Erythroblast (primary cell): ENCODE measurements at places on chromosomes 3 and 15.

- no peak for DNase-seq
Measured at GRCh38 chr3:29167180-29167579, 113.7 kb upstream of the RBMS3 start.

DNA sequence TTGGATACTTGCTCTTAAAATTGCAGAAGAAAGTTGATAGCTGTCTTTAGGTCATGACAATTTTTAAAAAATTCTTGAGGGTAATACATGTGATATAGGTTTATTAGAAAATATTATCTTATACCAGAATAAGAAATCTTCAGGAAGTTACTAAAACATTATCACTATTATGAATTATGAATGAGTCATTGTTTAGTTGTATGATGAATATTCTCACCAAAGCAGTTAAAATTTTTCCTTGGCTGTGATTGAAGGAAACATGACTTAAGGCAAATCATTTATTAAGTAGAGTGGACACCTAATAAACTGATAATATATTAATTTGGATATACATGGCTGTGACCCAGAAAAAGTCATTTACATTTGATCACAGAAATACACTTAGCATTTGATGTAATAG is 30.1 kb downstream of the APPL1 start:
- no peak for DNase-seq

DNA sequence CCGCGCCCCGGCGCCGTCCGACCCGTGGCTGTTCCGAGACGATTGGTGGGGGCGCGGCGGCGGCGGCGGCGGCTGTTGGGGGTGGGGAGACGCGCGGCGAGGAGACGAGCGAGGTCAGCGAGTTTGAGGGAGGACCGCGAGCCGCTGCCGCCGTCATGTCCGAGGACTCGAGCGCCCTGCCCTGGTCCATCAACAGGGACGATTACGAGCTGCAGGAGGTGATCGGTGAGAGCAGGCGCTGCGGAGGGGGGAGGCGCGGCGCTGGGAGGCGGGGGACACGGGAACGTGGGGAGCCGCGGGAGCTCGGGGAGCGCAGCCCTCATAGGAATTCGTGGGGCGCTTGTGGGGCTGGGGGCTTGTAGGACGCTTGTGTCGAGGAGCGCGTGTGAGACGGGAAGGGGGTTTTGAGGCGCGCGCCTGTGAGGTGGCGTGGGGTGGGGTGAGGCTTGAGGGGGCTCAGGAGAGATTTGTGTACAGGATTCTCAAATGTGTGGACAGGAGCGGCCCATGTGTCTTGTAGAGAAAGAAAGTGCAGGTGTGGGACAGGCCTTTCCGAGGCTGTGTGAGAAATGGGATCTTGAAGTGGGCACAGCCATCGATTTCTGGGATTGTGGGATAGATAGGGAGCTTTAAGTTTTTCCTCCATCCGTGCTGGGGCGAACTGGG is 518 bp downstream of the OXSR1 start:
- DNase-seq = no peak

DNA sequence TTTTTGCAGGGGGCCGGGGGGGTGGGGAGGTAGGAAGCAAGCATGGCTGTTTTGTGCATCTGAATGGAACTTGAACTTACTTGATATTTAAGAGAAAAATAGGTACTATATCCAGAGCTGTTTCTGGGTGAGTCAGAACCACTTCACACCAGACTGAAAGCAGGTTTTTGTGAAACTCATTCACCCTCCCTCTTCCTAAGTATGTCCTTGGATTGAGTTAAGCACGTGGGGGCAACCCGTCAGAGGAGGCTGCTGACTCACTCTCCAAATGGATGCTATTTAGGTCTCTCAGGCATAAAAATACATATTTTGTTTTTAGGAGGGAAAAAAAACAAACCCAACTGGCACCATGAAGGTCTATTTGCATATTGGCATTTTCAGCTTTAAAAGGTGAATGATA is 270.3 kb downstream of the RYR3 start:
- DNase-seq = no peak

DNA sequence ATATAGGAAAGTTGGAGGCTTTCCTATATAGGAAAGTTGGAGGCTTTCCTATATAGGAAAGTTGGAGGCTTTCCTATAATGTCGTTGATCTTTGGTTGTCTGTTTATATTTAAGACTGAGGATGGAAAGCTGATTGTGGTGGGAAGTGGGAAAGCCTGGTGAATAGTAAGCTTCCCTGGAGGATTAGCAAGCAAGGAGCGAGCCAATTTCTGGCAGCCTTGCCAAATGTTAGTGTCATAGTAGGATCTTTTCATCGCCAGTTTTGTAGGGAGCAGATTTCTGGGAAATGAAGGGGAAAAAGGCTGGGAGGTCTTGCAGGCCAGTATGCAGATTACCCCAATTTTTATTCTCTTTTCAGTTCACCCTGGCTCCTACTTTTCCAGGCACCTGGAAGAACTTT is 39.9 kb upstream of the CCNL1 start:
- DNase-seq = no peak

DNA sequence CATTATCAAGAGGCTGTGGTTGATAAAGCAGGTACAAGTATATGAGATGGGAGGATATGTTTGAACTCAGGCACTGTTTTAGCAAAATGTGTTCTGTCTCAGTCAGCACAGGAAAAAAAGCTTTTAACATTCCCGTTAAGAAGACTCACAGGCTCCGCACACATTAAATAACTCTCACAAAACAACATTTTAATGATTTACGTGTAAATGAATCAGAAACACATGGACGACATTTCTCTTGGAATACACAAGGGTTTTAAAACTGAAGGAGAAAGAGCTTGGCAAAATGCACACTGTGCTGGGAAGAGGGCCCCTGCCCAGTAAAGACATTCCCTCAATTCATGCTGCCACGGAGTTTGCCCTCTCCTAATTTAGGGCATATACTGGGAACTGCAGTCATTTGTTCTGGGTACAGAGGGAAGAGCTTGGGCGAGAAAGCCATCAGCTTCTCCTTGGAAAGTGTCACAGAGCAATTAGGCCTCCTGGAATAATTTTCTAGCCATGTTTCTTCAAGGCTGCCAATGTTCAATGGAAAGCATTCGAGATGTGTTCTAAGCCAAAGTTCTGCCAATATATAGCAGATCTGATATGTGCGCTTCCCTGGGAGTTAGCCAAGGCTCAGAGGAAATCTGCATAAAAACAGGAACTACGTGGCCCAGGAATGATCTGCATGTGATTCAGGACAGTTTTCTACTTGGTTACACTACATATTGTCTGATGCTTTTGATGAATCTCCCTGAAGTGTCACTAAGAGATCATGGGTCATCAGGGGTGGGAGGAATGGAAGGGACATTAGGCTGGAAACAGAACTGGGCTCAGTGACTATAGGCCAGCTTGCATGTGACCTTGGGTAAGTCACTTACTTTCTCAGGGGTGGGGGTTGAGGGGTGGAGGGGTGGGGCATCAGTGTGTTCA is 2.2 kb upstream of the MASP1 start:
- no peak for DNase-seq

DNA sequence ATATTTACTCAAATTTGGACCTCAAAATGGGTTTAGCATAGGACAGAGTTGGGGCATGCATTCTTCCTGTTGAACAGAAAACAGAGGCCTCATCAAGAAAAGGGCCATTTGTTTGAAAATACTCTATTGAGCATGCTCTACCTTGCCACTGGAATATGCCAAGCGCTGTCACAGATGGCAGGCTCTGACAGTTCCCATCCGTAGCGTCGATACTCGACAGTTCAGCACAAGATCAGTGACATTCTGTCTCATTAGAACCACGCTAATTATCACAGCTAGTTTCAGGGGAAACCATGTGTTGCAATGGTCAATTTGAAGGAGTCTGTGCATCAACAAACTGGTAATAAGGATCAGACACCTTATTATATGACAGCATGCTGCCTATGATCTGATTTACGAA is 54.5 kb downstream of the SATB1 start:
- DNase-seq = no peak

- DNase-seq = no peak
Measured at GRCh38 chr3:33729993-33730392, 11.9 kb upstream of the CLASP2 start.

- DNase-seq = peak; percentile 14
Measured at GRCh38 chr3:123194552-123194951, 7.2 kb upstream of the SEC22A start.

- DNase-seq = no peak
Measured at GRCh38 chr3:149442851-149443544, 31.5 kb upstream of the TM4SF4 start.

- DNase-seq = peak; percentile 81
Measured at GRCh38 chr15:40421246-40422157, 15.9 kb downstream of the IVD start.

GRCh38 chr15:70133296-70133695 is 35.6 kb upstream of the TLE3 start:
- no peak for DNase-seq

DNA sequence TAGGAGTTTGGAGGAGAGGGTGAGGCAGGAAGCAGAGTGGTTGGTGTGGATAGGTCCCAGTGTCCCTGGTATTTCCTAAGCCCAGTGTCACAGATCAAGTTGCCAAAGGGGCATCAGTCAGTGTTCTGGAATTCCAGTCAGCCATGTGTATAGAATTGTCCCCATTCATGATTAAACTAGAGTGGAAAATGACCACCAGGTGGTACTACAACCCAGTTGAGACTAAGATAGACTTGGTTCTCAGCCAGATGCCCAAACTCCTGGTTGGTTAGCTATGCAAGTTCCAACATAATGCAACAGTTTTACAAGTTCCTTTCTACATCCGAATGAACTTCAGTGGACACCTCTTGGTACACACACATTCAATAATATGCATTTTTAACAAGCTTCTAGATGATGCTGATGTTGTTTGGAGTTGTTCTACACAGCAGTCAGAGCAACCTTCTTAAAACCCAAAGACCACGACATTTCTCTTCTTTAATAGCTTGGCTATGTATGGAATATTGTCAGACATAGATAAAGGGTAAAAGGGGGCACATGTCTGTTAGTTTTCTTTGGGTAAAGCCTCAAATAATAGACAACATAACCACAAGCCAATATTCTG is 8.4 kb upstream of the ATR start:
- DNase-seq = peak; percentile 66

- no peak for DNase-seq
Measured at GRCh38 chr3:60276615-60277014, 974.6 kb downstream of the FHIT start.

- DNase-seq = no peak
Measured at GRCh38 chr3:14577897-14578296, 37.8 kb upstream of the GRIP2 start.

DNA sequence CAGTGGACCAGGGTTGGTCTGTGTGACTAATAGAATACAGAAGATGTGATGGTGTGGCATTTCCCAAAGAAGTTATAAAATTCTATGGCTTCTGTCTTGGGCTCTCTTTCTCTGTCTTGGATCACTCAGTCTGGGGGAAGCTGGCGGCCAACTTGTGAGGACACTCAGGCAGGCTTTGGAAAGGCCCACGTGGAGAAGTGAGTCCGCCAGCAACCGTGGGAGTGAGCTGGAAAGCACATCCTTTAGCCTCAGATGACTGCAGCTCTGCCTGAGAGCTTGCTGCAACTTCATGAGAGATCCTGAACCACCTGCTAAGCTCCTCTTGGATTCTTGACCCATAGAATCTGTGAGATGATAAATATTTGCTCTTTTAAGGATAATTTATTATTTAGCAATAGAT is 72.0 kb upstream of the RASGRP1 start:
- no peak for DNase-seq

GRCh38 chr3:24343084-24343783 is 151.4 kb downstream of the THRB start:
- no peak for DNase-seq

DNA sequence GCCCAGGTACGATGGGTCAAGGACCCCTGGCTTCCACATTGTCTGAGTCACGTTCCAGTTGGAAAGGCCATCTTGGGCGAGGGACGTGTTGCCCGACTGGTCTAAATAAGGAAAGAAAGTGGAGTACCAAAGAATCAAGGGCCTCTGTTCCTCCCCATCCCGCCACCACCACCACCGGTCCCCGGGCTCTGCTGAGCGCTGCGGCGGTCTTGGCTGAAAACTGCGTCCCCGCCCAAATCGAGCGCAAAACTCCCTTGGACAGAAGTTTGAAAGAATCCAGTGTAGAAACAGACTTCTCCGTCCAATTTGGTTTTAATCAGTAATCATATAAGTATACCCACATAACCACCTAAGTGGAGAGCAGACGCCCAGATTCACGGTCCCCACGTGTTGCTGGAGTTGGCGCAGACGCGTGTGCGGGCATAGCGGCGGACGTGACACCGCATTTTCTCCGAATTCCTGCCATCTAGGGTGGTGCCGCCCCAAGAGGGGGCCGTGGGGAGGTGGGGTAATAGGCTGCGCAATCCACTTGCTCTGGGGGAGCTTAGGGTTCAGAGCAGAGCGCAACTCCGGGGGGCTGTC is 243.8 kb upstream of the TOPAZ1 start:
- DNase-seq = no peak

DNA sequence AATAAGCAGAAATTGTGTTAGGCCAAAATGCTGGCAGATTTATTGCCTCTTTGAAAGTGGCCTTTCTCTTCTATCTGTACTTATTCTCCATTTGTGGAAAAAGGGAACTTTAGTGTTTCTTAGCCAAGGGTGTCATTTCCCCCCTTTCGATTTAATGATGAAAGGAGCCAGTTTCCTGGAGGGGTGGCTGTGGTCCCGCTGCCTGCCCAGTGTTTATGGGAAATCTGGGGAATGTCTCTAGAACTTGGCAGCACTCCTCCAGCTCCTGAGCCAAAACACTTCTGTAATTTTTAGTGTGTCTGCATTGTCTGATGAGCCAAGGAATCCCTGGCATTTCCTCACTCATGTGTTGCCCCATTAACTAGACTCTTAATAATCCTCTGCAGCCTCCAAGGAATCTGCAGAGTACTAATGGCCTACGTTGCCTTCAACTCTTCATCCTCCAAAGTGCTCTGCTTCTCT is 448.8 kb downstream of the GRM7 start:
- no peak for DNase-seq

- peak; percentile 60 for DNase-seq
Measured at GRCh38 chr3:125594581-125595011, 701 bp downstream of the OSBPL11 start.

- no peak for DNase-seq
Measured at GRCh38 chr15:53835309-53835708, 75.8 kb upstream of the WDR72 start.

DNA sequence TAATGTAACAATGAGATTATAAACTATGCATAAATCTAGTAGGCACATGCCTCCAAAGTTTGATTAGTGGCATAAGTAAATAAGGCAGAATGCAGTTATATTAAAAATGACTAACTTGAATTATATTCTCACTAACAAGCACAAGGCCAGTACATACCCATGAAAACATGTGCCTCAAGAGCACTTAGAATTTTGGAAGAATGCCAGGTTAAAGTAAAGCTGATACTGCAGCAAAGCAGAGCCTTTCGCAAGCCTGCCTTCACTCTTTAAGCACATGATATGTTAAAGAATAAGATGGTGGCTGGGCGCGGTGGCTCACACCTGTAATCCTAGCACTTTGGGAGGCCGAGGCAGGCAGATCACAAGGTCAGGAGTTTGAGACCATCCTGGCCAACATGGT is 49.0 kb downstream of the KBTBD12 start:
- peak; percentile 5 for DNase-seq

DNA sequence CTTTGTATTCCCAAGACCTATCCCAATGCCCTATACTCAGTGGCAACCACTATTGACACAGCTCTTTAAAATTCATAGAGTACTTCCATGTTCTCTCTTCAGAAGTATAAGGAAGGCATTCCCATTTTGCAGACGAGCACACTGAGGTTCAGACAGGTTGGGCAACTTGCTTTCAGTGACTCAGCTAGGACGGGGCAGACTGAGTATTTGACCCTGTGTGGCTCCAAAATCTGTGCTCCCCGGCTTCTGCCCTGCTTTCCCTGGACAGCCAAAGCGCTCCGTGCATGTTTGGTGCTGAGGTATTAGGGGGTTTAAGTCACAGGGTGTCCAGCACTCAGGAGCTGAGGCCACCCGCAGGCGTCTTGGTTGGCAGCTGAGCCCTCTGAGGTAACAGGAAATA is 59.5 kb downstream of the CEMIP start:
- DNase-seq = no peak

GRCh38 chr3:194689493-194689944 is 3.8 kb downstream of the FAM43A start:
- DNase-seq = no peak
